ENCODE measurements at places on chromosomes 1 and 21.

DNA sequence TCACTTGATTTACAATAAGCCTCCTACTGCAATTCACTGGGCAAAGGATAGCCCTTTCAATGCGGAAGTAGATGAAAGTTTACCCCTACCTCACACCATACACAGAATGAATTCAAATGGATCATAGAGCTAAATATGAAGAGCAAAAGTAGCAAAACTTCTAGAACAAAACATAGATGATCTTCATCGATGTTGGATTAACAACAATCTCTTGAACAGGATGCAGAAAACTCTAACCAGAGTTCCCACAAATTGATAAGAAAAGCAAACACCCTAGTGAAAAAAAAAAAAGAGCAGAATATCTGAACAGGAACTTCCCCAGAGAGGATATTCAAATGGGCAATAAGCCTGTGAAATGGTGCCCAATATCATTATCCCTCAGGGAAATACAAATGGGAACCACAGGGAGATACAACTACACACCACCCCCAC lies 1.9 kb upstream of the UBASH3A start:
- no peak for DNase-seq

GRCh38 chr1:246145900-246146299 lies 361.2 kb downstream of the SMYD3 start:
- no peak for DNase-seq

GRCh38 chr1:170318736-170319135 lies 173.0 kb downstream of the NTMT2 start:
- no peak for DNase-seq

DNA sequence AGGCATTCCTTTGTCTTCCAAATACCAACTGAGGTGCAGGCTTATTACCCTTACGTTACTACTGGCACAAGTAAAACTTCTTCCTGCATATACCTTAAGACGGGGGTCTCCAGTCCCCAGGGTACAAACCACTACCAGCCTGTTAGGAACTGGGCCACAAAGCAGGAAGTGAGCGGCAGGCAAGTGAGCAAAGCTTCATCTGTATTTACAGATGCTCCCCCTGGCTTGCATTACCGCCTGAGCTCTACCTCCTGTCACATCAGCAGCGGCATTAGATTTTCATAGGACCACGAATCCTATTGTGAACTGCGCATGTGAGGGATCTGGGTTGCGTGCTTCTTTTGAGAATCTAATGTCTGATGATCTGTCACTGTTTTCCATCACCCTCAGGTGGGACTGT lies 113.1 kb downstream of the SLC45A1 start:
- no peak for DNase-seq

GRCh38 chr1:21342961-21343838 lies 52.9 kb upstream of the ECE1 start:
- no peak for DNase-seq

DNA sequence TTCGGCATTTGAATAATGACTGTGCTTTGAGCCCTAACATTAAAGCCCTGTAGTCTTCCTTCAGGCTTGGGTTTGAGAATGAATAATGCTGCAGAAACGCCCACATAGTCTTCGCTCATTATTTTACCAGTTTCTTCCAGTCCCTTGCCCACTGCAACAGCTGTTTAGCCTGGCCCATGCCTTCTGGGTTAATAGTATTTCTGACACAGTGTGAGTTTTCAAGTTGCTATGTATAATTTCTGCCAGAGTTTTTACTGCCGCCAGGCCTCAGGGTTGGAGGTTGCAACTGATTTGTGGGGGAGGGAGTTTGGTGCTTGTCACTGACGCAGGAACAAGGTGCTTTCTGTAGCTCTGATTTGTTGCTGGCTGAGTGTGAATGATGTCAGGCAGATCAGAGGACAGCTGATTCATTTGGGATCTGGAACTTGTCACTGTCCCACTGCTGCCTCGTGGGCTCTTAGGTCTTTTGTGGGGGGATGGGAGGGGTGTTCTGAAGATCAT lies 109.8 kb downstream of the MAST2 start:
- no peak for DNase-seq

- DNase-seq, result no peak
Measured at GRCh38 chr1:67607699-67608098, 77.3 kb upstream of the GADD45A start.

DNA sequence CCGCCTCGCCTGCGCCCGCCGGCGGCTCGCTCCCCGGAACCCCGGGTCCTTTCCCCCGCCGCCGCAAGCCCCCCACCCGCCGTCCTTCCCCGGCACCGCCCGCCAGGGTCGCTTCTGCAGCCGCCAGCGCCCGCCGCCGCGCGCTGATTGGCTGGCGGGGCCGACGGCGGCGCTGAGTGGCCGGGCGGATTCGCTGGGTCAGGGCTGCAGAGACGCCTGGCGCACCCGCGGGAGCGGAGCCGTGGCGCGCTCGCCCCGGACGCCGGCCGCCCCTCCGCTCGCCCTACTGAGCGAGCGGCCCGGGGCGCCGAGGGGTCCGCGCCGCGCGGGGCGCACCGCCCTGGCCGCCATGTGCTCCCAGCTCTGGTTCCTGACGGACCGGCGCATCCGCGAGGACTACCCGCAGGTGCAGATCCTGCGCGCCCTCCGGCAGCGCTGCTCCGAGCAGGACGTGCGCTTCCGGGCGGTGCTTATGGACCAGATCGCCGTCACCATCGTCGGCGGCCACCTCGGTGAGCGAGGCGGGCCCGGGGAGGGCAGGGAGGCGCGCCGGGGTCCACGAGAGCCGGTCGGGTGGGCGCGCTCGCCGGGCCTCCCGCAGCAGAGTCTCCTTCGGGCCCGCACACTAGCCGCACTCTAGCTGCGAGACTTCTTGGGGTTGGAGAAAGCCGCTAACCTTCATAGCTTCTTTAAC lies at the start of gene RIMKLA:
RIMKLA (plus strand) TSS at position 207 of the 694 bp plus-strand sequence; CDS start at position 350, 143 bp downstream.
- peak; percentile 61 for DNase-seq

- peak; percentile 77 for DNase-seq
Measured at GRCh38 chr1:9069326-9070100, at the start of gene SLC2A5. Gene SLC2A5 (minus strand): TSS chr1:9069635. CDS start chr1:9069536, 99 bp downstream.

DNA sequence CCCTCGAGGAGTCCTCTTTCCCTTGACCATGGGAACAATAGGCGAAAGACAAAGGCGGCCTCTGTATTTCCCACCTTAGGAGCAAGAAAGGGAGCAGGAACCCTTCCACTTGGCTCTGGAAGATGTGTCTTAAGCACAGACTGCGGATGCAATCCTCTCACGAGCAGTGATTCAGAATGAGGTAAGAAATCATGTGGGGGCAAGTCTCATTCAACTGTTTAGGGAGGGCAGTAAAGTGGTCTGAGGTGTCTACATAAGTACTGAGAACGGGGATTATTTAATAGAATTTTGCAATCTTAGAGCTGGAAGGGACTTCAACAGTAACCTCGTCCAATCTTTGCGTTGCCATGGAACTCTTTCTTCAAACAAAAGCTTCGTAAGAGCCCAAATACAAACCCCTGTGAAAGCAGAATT lies 1.6 kb upstream of the DYRK3 start:
- DNase-seq, result no peak

- DNase-seq, result no peak
Measured at GRCh38 chr21:44871576-44872269, 1.8 kb downstream of the PTTG1IP start.

DNA sequence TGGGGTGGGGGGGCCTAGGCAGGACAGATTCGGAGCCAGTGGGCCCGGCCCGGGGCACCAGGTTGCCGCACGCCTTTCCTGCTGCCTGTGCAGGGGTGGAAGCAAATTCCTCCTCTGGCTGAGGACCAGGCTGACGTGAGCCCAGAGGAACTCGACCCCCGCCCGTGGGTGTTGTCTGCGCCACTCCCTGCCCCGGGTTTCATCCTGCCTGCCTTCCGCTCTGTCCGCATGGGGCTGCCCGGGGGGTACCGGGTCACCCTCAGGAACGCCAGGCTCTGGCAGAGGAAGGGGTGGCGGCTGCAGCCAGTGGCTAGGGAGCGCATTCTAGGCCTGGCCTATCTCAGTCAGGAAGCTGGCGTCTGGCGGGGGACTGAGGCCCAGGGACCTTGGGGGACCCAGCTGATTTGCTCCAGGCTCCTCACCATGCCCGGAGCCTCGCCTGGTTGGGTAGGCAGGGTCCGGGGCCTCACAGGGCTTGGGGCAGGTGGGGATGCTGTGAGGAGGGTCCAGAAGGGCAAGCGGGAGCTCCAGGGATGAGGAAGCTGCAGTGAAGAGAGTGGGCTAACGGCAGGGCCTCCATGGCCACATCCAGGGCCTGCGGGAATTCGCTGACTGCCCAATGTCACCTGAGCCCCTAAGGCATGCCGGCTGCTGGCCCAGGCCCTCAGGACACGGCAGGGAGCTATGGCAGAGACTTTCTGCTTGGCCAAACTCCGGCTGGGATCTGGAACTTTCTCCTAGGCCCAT lies 2.4 kb upstream of the IBA57 start:
- DNase-seq, result no peak

GRCh38 chr1:156992215-156992614 lies 53.3 kb downstream of the ARHGEF11 start:
- no peak for DNase-seq

GRCh38 chr1:89821322-89822108 lies 683 bp downstream of the LRRC8D start:
- peak; percentile 28 for DNase-seq

DNA sequence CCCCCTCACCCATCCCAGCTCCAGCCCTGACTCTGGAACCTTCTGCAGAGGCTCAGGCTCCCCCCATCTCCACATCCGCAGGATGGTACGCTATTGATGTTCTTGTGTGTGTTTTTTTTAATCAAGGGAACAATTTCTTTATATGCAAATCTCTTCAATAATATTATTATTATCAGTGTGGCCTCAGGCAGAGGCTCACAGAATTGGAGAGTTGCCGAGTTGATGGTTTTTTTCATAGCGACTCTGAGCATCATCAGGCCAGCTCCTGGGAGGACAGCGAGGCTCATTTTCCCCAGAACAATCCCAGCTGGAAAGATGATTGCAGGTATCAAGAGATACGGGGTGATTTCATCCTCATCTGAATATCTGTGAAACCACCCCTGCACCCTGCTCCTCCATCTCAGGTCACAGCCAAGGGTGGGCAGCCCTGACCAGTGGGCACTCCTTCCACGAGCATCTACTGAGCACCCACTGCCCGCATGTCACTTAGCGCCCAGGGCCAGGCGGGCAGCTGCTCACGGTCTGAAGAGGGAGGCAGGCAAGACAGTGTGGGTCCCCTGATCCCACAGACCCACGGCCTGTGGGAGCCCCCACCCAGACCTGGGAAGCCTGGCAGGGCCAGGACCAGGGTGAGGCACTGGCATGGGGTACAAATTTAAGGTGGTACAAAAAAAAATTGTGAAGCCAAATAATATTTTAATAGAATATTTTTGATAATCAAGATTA lies 245.6 kb upstream of the VAMP3 start:
- DNase-seq, result no peak

DNA sequence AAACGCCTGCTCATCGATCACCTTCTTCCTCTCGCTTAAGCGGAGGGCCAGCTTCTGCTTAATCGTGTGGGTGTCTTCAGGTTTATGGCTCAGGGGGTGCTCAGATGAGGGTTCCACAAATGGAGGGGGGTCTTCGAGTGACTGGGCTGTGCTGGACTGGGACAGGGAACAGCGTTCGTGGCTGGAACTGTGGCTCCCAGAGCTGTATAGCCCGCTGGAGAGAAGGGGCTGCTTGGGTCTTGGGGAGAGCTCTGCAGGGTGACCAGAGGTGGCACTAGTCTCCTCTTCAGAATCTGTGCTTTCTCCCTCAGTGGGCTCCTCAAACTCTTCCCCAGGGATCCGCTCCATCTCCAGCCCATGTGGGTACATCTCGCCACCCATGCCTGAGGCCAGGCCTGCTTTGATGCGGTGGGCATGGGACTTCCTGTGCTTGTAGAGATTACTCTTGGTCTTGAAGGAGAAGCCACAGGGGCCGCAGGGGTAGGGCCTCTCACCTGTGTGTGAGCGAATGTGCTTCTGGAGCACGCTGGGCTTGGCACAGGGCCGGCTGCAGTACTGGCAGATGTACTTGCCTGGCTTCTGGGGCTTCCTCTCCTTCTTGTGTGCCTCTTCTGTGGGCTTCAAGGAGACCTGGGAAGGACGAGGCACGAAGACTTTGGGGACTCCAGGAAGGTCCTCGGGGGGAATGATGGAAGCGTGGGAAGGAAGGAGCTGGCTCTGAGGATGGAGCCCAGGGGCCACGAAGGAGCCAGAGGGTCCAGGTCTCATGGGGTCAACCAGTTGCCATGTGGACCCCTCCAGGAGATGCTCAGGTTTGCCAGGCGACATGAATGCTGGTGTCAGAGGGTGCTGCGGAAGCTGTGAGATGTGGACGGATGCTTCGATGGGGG lies 99.4 kb upstream of the EDN2 start:
- no peak for DNase-seq

DNA sequence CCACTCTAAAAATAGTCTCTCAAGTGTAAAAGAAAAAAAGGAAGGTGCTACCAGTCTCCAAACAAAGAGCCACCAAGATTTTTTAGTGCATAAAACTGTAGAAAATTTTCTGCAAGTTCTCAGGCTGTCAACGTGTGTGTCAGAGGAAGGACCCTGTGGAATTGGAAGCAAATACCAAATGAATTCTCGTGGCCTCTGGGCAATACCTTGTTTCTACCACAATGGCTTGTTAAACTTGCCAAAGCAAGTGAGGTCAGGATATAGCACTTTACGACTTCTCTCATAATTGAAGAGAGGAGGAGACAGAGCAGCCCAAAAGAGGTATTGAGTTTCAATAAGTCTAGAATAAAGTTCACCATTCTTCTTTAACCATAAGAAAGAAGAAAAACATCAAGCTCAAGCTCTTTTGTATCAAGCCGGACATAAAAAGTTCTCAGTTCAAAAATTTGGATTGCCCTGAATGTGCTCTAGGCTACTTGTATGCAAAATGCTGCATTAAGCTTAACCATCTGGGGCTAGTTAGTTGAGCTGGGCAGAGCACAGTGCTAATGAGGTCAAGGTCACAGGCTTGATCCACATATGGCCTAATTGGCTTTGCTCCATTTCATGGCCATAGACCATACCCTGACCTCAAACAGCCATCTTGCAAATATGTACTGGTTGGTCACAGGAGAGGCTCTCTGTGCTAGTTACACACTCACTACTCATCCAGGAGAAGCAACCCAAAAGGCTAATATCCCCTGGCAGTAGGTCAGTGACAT lies 60.5 kb downstream of the TBX15 start:
- no peak for DNase-seq

DNA sequence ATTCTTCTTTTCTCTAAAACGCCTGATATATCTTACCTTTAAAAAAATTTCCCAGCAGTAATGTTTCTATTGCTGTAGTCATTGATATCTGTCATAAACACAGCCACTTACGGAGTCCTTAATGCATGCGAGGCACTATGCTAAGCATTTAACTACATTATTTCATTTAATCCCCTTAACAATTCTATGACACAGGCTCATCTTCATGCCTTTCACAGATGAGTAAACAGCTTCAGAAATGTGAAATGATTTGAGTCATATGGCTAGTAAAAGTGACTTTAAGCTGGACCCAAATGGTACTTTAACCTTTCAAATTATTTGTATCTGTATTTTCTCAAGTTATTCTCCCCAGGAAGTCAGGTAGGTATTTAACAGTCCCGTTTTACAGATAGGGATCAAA lies 125.1 kb upstream of the FGGY start:
- DNase-seq, result no peak

DNA sequence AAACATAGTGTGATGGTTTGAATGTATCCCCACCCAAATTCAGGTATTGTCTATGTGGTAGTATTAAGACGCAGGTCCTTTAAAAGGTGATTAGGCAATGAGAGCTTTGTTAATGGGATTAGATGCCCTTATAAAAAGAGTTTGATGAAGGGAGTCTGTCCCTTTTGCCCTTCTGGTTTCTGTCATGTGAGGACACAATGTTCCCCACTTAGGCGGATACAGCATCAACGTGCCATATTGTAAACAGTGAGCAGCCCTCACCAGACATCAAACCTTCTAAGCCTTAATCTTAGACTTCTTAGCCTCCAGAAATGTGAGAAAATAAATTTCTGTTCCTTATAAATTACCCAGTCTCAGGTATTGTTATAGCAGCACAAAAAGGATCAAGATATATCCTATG lies 172.8 kb downstream of the FAF1 start:
- DNase-seq, result no peak

All from NCI-H1694 treated with DMSO at 0.1 percent for 48 hours (cell line).